ENCODE measurements at places on chromosomes 3 and 15.

- no peak for DNase-seq
Observed at GRCh38 chr15:85307687-85308045, 72.7 kb upstream of the AKAP13 start.

DNA sequence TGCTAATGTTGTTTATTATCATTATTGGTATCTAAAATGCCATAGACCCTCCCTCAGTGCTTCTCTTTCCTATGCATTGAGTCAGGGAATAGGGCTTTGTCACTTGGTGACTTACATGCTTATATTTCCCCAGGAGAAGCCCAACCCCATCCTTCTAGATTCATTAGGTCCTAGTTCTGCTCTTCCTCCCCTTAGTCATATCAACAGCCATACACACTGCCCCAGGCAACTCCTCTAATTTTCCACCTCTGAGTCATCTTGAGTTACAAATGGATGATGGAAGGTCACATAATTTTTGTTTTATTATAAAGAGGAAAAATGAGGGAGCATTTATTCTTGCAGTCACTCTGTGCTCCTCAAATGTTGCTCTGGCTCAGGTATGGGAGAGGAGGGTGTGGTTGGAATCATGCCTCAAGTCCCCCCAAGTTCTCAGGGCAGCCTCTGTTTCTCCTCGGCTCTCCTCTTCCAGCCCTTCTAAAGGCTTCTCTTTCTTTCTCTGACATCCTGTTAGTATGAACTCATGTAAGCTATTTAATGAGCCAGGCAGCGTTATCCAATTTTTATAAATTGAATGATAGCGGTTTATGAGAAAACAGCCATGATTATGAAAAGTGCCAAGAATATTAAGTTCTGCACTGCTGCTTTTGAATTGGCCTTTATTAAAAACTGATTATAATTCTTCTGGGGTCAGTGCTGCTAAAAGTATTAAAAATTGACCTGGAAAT lies 45.6 kb upstream of the FSTL1 start:
- DNase-seq: no peak

- DNase-seq: no peak
Observed at GRCh38 chr3:156317462-156318074, 197.2 kb downstream of the KCNAB1 start.

DNA sequence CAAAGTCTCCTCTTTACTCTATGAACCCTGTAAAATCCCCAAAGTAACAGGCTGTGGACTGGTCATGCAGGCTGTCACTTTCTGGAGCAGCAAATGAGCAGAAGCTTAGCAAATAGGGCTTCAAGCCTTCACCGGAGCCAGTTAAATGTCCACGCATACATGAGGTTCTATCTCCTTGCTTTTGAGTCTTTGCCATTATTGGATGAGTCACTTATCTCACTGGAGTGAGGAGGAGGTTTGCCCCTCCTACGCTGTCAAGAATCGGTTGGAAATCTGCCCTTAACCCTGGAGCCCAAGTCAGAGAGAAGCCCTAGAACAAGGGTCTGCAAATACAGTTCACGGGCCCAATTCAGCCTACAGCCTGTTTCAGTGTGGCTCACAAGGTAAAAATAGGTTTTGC lies 126.1 kb upstream of the CTNNB1 start:
- DNase-seq: no peak

DNA sequence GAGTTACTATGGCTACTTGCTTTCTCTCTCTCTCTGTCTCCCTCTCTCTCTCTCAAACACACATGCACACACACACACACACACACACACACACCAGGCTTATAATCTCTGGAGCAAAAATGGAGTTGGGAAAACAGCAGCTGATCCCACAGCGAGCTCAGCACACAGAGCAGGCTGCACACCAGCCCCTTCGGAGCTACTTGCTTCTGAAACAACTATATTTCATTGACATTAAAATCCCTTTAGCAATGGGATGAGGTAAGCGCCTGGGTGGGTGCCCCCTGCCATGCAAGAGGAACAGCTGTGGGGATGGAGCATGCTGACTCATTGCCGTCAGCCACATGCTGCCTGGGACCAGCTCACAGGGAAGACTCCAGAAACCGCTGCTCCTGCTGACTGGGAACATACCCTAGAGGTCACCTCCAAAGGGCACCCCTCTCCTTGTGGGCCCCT lies 45.7 kb downstream of the B3GNT5 start:
- no peak for DNase-seq

GRCh38 chr3:151156618-151157216 lies 46.3 kb downstream of the GPR171 start:
- peak; percentile 57 for DNase-seq

DNA sequence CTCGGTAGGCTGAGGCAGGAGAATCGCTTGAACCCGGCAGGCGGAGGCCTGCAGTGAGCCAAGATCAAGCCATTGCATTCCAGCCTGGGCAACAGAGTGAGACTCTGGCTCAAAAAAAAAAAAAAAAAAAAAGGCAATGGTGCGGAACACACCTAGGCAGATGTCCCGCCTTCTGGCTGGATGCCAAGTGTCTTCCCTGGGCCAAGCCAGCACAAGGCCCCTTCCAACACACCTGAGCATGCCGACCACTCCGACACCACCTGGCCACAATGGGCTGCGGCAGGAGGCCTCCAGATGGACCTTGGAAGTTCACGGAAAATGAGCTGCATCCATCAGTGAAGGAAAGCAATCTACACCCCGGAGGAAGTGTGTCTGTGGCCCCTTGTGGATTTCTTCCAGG lies 19.0 kb downstream of the NUP210 start:
- DNase-seq: no peak

GRCh38 chr15:74504836-74505235 lies 36.2 kb upstream of the ARID3B start:
- DNase-seq: no peak

DNA sequence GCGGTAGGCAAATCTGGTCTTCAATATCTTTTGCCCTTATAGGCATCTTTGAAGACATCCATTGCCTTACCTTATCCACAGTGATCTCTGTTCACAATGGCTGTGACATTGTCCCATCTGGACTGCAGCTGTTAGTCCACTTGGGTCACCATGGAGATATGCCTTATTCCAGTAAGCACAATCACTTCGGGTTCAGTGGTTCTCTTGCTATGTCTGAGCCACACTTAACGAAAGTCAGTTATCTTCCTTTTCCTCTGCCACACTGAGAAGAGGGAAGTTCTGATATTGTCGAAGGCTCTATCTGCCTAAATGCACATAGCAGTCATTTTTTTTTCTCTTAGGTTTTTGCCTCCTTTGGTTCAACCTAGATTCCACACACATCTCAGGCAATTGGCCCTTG lies 119.0 kb upstream of the SATB1 start:
- DNase-seq: no peak

- DNase-seq: no peak
Observed at GRCh38 chr15:94346282-94346681, 114.9 kb downstream of the MCTP2 start.

DNA sequence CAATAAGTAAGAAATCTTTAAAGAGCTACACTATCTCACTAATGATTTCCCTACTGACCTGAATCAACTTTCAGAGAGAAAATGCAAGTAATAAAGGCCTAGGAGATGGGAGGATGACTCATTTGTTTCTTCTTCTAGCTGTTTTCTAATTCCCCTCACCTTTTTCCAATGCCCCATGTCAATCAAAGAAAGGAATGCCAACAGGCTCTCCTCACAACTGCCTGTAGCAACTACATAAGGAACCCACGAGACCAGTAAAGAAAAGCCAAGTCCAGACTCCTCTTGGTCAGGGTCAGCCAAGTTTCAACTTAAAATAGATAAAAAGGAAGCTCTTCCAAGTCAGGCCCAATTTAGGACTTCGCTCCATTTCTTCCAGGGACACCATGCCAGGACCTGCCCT lies 201.9 kb downstream of the TNIK start:
- DNase-seq: no peak

DNA sequence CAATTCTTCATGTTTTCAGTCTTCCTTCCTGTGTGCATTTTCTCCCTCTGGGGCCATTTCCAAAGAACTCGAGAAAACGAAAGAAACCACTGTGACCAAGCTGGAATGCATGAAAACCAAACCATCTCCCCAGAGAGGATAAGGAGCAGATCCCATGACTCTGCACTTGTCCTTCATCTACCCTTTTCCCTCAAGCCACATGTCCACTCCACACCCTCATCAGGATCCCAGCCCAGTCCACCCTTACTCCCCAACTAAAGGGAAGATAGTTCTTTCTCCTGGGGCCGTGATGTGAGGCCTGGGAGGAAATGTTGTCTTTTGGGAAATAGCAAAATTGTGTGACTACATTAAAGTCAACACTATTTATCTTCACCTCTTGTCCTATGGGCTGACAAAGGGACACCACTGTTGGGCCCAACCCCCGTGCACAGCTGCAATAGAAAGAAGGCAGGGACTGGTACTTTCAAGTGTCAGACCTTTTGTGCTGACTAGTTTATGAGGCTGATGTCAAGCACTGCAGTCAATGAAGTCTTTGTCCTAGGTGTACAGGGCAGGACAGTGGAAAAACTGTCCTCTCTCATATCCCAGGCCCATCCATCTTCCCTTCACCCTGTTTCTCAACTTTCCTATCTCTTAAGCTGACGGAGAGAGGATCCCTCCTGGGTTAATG lies 487.1 kb upstream of the NR2F2 start:
- no peak for DNase-seq

- DNase-seq: no peak
Observed at GRCh38 chr15:74240002-74240568, 4.0 kb downstream of the CCDC33 start.

- no peak for DNase-seq
Observed at GRCh38 chr15:75171408-75171807, 30.3 kb upstream of the C15orf39 start.

- DNase-seq: no peak
Observed at GRCh38 chr15:66931768-66932633, 133.4 kb upstream of the SMAD3 start.

- DNase-seq: no peak
Observed at GRCh38 chr3:69296995-69297394, 88.9 kb downstream of the FRMD4B start.

DNA sequence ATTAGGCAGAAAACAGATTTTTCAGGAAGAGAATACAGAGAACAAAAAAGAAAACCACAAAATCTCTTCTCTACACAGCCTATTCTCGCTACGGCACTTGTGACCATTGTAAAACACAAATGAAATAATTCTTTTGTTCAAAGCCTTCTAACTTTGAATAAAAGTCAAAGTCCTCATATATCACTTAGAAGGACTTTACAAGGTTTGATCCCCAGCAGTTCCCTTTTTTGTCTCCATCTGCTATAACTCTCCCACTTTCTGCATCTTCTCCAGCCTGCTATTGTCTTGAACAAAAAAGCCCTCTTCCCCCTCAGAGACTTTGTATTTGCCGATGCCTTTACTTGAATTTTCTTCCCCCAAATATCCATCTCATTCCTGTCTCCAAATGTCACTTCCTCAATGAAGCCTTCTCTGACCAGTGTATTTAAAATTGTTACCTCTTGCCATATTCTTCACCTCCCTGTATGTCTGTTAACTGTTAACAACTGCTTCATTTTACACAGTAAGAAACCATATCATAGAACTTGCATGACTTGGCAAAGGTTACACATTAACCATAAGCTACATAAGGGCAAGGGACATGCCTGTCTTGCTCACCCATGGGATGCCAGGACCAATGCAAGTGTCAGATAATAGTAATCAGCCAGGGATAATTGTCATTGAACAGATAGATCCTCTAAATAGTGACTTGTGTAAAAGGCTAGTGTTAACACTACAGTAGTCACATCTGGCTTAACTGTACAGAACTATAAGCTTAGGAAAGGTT lies 122.4 kb downstream of the CBLB start:
- DNase-seq: no peak

GRCh38 chr15:31214864-31215489 lies 111.7 kb upstream of the KLF13 start:
- DNase-seq: no peak

DNA sequence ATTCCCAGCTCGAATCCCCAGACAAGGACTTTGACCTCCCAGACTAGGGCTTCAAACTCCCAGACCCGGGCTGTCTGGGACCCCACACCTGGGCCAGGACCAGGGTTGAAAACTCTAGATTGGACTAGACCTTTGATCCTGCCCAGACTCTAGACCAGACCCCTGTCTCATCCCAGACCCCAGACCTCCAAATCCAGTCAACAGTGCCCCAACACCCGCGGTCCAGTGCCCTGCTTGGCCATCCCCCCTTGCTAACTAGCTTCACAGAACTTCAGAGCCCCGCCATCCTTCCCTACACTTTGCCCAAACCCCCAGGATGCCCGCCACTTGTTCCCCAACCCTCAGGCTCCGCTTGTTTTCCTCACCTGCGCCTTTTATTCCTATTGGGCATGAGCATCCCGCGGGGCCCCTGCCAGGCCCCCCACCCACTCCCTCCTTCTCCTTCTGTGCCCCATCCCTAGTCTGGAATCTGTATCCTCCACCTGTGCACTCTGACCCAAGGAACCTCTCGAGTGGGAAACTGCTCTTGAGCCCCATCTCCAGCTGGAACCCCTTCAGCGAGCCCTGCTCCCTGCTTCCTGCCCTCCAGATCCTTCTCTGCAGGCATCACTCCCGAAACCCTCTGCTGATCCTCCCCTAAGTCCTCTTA lies 604 bp downstream of the GNAI2 start:
- DNase-seq: no peak

DNA sequence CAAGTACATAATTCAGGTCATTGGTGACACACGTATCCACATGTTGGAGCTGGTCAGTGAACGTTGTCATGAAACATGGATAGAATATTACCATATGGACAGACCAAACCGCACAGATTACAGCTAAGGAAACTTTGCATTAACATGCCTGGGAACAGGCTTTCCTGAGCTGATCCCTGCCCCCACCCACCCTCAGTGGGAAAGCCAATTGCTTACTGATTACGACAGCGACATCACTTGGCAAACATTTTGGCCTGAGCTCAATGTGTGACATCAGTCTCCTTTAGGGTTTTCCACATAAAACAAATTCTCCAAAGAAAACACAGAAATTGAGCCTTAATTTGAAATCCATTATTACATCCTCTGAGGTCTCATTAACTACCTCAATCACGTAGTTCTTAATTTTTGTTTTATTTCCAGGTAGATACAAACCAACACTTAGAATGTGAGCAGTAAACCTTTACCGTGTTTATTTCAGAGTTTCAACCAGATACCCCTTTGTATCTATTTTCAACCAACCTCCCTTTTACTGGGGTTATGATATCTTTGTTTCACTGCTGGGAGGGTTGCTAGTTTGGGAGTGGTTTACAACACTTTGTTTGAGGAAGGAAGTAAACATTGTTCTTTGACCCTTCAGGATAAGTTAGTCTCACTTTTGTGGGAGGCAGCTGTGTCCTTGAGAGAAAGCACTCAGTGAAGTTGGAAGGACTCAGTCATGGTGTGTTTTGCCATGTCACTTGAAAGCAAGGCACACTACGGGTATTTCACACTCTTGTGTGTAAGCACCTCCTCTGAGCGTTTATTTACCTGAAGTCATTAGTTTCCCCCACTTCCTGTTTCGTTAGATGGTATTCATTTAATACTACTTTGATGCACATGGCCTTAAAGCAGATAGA lies 103.1 kb downstream of the CMSS1 start:
- DNase-seq: no peak

GRCh38 chr3:117217355-117217754 lies 507.8 kb downstream of the TUSC7 start:
- DNase-seq: no peak

GRCh38 chr3:149643482-149643798 lies 14.4 kb downstream of the WWTR1 start:
- no peak for DNase-seq

Data from germinal center (tissue), 1 donor.